ENCODE measurements at places on chromosomes 13 and 19.

GRCh38 chr13:67258482-67258881 lies 28.3 kb upstream of the PCDH9 start:
- DNase-seq, result no peak

DNA sequence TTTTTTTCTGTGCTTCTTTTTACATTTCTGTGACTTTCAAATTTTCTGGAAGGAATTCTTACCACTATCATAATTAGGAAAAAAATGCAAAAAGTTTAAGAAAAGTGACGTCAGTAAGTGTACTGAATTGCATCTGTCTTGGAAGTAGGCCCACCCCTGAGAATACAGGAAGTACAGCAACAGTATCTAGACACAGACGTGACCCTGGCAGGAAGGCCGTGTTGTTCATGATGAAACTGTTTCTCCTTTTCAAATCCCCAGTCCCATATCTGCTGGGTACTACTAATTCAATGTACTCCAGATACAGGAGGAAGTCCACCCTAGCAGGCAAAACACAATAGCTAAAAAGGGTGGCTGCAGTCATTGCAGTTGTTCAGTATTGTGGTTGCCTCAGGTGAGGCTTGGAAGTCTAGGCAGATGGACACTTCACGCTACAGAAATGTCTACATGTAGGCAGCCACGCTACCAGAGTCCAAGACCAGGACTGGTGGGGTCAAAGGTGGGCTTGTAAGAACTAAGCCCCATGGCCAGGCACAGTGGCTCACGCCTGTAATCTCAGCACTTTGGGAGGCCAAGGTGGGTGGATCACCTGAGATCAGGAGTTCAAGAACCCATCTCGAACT lies 49.6 kb upstream of the MED4 start:
- DNase-seq, result peak; percentile 15

- no peak for DNase-seq
Measured at GRCh38 chr13:30440910-30441703, 18.8 kb downstream of the UBE2L5 start.

DNA sequence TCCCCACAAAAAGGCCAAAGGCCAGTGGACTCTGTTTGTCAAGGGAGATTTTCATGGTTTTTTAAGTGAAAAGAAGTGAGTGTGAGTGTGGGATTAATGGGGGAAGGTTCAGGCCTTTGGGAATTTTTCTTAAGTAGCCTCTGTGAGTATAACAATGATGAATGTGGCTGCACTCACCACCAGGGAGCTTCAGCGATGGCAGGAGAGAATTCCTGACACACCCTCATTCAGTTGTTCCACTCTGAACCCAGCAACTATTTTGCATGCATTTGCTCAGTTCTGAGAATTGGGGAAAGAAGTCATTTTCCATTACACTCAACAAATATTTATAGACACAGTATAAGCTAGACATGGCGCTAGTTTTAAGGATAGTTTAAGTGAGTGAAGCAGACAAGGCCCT lies 117.9 kb downstream of the CCNA1 start:
- DNase-seq, result no peak

GRCh38 chr19:14786421-14786851 lies 8.1 kb upstream of the ADGRE2 start:
- no peak for DNase-seq

- no peak for DNase-seq
Measured at GRCh38 chr13:112836940-112837339, 132.1 kb upstream of the MCF2L start.

DNA sequence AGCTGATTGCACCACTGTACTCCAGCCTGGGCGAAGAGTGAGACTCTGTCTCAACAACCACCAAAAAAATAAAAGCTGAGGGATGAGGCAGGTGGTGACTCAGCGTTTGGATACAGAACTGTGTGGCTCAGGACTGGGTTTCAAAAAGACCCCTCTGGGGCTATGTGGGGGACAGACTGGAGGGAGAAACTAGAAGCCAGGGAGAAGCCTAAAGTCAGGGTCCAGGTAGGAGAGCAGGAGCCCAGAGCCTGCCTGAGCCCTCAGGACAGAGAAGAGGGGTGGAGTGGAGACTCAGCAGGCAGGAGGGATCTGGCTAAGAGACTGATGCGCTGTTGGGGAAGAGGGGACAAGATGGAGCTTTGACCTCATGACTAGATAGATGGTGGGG lies 1.8 kb upstream of the CD37 start:
- DNase-seq, result no peak

- DNase-seq, result no peak
Measured at GRCh38 chr13:106133025-106133424, 402.4 kb downstream of the EFNB2 start.
